ENCODE measurements at places on chromosomes 13 and 19.

GRCh38 chr19:18879579-18880373 is 16.2 kb downstream of the CERS1 start:
- DNase-seq: no peak

GRCh38 chr19:17842663-17843291 is 5.0 kb downstream of the JAK3 start:
- no peak for DNase-seq

- no peak for DNase-seq
Measured at GRCh38 chr19:45303269-45304060, 19.2 kb downstream of the CKM start.

- DNase-seq: no peak
Measured at GRCh38 chr13:51673165-51673564, 88.9 kb downstream of the WDFY2 start.

GRCh38 chr13:105918842-105919741 is 616.4 kb downstream of the EFNB2 start:
- DNase-seq: no peak

DNA sequence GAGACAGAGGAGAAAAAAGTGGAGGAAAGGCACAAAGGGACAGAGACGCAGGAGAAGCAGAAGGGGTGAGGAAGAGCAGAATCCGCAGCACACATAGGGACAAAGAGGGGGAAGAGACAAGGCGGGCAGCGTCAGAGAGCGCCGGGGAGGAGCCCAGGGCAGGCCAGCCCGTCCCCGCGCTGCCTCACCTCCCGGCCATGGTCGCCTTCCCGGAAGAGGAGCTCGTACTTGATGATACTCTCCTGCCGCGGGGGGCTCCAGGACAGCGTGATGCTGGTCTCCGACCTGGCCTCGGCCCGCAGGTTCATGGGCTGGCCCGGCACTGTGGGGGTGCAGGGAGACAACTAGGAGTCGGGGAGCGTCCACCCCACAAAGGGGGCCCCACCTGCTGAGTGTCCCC is 100.6 kb downstream of the PTPRS start:
- DNase-seq: no peak

DNA sequence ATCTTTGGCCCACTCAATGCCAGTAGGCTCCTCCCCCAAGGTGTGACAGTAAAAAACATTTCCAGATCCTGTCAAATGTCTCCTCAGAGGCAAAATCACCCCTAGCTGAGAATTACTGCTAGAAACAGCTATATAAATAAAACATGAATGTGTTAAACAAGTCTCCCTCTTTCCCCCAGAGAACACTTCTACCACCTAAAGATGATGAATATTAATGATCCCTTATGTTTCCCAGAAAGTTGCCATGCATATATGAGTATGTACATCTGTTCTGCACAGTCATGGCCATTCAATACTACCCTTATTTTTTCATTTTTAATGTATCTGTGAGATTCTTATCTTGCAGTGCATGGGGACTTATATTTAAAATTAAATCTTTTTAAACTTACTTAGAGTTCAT is 230.0 kb downstream of the SHISA2 start:
- DNase-seq: no peak

GRCh38 chr13:113997845-113998751 is 24.2 kb upstream of the C13orf46 start:
- peak; percentile 76 for DNase-seq

DNA sequence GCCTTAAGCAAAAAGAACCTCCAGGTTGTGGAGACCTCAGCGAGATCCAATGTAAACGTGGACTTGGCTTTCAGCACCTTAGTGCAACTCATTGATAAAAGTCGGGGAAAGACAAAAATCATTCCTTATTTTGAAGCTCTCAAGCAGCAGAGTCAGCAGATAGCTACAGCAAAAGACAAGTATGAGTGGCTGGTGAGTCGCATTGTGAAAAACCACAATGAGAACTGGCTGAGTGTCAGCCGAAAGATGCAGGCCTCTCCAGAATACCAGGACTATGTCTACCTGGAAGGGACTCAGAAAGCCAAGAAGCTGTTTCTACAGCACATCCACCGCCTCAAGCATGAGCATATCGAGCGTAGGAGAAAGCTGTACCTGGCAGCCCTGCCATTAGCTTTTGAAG is 58.5 kb downstream of the ARHGAP35 start:
- no peak for DNase-seq

- no peak for DNase-seq
Measured at GRCh38 chr19:53707278-53707677, 75.5 kb downstream of the DPRX start.

DNA sequence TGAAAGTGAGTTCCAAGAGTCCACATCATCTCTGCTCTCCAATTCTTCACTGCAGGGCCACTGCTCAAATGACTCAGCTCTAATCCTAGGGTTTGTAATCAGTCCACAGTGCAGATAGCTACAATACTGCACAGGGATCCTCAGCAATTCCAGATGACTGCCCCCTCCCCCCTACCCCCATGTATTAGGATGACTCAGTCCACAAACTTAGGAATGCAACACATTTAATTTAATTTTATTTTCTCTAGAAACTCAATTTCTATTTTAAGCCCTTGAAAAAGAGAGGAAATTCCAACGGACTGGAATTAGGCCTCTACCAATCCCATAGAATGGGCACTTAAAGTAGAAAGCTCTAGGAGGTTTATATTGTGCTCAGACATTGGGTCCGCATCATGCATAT is 173.8 kb upstream of the SOX21 start:
- DNase-seq: no peak

GRCh38 chr13:32247887-32248286 is 67.3 kb downstream of the ZAR1L start:
- DNase-seq: no peak

GRCh38 chr13:36673838-36674326 is at the start of gene SERTM1:
Gene SERTM1, plus strand, starts transcription at chr13:36674020. Its CDS starts 21,059 bp downstream, at chr13:36695079.
- peak; percentile 72 for DNase-seq

- DNase-seq: no peak
Measured at GRCh38 chr13:46684287-46685001, 112.5 kb downstream of the ESD start.

GRCh38 chr13:82947191-82947621 is 935.1 kb downstream of the SLITRK1 start:
- DNase-seq: no peak

DNA sequence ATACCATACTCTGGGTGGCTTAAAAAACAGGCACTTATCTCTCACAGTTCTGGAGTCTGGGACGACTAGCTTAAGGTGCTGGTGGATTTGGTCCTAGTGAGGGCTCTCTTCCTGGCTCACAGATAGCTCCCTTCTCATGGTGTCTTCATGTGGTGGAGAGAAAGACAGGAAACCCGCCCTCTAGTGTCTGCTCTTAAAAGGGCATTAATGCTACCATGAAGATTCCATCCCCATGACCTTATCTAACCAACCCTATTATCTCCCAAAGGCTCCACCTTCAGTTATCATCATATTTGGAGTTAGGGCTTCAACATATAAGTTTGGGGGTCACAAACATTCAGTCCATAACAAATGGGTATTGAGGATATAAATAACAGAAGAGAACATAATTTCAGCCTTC is 139.4 kb downstream of the HS6ST3 start:
- DNase-seq: no peak

- DNase-seq: no peak
Measured at GRCh38 chr13:63198071-63198470, 1782.4 kb upstream of the PCDH20 start.

GRCh38 chr13:46345398-46345797 is 41.7 kb downstream of the RUBCNL start:
- DNase-seq: no peak

GRCh38 chr13:84263354-84264069 is 381.2 kb upstream of the SLITRK1 start:
- DNase-seq: no peak

GRCh38 chr13:42331009-42331408 is 59.1 kb downstream of the AKAP11 start:
- no peak for DNase-seq

DNA sequence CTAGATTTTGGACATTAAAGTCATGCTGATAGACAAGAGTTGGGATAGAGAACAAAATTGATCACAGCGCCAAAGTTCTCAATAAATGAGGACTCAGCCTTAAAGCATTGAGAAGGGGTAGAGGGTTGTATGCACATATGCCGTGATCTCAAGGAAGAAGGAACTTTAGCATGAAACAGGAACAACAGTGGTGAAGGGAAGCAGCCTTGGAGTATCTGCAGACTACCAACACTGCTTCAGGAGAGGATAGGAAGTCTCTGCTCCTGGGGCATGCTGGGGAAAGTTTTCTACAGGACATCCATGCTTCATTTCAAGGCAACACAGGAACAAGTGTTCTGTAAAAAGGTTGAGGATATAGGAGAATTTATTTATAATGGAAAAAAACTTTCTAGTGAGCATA is 111.9 kb upstream of the MLNR start:
- no peak for DNase-seq

All from left ventricle myocardium superior (tissue), 1 donor.